ENCODE measurements at places on chromosomes 6 and 20.

DNA sequence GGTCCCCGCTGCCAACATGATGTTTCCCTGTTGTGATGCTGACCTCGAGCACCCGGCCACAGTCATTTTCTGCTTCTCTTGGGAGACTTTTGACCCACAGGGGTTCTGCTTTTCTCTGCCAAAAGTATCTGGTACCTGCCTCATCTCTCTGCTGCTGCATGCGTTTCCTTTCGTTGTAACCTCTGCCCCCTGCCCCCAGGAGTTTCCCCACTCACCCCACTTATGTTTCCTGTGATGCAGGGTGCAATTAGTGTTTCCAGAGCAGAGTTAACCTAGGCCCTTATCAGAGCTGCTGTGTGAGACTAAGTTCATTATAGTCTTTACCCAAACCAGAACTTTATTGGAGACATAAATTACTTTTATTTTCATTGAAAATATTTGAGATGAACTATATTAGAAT, 65.2 kb upstream of the EDN3 start:
- peak; percentile 15 for DNase-seq

- no peak for DNase-seq
Observed at GRCh38 chr20:23027721-23028120, 7.4 kb upstream of the SSTR4 start.

DNA sequence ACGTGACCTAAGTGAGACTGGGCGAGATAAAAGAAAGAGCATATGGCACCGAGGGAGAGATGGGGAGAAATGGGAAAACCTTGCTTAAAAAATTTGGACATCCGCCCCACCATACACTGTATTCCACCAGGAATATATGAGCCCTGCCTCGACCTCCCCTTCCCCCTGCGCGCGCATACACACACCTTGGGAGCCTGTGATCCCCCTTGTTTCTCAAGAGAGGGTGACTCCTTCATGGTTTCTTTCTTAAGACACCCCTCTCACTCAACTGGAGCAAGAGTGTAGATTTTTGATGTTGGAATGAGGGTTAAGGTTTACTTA, 480 bp downstream of the ABCF1 start:
- no peak for DNase-seq

DNA sequence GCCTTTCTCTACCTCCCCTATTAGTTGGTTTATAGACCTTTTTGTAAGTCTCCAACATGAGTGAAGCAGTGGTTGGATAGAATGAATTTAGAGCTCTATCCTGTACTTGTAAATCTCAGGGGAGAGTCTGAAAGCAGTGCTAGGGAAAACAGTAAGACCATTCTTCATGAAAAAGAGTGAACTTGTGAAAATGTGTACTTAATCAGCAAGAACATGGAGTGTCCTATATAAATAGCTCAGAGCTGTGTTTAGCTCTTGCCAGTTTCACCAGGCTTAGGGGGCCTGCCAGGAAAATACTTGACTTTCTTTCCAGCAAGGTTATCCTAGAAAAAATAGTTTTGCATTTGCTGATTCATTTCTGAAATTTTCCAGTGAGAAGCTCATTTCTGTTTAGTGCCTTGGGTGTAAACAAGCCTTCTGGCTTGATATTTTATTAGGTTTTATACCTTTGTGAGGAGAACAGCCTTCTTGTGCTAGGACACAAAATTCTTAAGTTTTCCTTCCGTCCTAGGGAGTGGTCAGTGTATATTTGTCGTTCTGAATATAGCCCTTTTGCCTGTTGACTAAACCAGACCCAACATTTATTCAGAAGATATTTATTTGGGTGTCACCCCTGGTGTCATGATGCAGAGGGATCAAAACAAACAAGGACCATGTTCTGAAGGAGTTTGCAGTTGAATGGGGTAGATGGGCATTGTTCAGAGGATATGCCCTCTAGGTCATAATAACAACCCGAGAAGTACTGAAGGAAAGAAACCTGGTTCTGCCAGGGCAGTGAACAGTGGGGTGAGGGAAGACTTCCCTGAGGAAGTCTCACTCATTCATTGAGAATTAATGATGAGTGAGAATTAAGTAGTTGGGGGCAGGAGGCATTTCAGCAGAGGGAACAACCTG, 7.6 kb downstream of the ARFGEF2 start:
- DNase-seq: no peak

DNA sequence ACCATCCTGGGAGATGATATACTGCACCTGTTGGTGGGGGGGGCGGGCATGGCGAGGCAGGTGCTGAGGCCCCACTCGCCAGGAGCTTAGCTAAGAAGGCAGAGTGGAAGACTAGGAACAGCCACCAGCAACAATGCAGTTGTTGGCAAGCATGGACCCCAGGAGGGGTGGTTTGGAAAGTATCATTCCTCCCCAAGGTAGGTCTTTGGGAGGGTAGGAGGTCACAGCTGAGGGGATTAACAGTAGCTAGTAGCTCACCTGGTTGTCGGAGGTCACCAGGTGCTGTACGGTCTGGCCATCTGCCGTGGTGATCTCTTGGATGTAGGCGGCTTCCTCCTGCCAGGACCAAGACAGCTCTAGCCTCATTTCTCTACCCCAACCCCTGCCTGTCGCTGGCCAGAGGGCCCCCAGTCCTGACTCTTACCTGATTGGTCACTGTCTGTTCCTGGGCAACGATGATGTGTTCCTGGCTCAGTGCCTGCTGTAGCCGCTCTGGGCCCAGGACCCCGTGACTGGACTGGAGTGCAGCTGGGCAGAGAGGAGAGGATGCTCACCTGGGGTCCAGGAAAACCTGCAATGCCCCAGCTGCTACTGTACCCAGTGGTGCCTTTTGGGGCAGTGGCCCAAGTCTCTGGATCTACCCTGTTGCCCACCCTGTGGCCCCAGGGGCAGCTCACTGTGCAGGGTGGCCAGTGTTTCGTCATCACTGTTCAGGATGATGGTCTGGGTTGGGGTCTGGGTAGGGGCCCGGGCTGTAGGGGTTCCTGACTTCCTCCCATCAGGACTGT, 15.3 kb downstream of the PCIF1 start:
- no peak for DNase-seq

GRCh38 chr6:106643061-106643460, 13.7 kb downstream of the QRSL1 start:
- no peak for DNase-seq

GRCh38 chr6:52564856-52565255, 12.0 kb downstream of the TRAM2 start:
- no peak for DNase-seq

DNA sequence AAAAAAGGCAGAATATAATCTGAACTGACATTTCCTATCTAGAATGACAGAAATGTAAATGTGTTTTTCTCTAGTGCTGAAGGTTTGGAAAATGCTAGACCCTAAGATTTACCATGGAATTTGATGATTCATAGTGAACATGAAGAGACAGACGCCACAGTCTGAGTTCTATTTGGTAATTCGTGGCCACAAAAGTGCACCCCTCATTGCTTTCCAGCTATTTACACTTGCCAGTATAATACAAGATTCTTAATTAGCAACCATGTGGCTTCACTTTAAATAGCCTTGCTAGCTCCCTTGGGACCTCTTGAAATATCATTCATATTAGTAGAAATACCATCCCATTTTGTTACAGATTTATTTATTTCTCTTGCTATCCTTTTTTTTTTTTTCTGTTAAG, 636.8 kb downstream of the PRKN start:
- DNase-seq: no peak
